Activated CD8-positive, alpha-beta memory T cell treated with anti-CD3 and anti-CD28 coated beads, Interleukin-2, amount 10 ng/mL, durations not matched to agents 7 days and 5 days (primary cell): ENCODE measurements at places on chromosomes 4 and X. TPM values are rescaled to one million over a fixed set of nuclear protein-coding genes. Genes with fewer than 3 reads are reported as not detected.

GAGE12E gene
- not detected for total RNA-seq

DNA sequence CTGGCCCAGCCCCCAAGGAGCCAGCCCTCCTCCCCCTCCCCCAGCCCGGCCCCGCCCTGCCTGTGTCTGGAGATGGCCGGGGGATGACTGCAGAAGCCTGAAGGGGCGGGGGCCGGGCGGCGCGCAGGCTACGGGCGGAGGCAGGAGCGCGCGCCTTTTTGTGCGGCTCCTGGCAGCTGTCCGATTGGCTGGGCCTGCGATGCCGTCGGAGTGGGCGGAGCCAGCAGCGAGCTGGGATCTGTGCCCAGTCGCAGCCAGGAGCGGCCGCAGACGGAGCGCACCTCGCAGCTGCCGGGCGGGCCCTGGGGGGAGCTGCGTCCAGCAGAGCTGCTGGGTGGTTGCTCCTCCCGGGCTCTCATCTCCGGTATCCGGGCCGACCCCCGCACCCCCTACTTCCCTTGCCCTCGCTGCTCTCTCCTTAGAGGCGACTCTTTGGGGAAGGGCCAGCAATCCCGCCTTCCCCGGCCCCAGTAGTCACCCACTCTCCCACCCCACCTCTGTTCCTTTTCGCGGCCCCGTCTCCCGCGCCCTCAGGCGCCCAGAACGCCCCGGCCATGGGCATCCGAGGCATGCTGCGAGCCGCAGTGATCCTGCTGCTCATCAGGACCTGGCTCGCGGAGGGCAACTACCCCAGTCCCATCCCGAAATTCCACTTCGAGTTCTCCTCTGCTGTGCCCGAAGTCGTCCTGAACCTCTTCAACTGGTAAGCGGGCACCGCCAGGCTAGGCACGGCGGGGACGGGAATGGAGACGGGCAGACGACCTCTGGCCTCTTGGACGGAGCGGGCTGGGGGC lies at the start of gene GABRQ:
GABRQ (plus strand) TSS at position 247 of the 794 bp plus-strand sequence; CDS start at position 555, 308 bp downstream.
- DNase-seq: no peak
- no peak within 1 kb of the TSS for H3K27ac ChIP-seq

DNA sequence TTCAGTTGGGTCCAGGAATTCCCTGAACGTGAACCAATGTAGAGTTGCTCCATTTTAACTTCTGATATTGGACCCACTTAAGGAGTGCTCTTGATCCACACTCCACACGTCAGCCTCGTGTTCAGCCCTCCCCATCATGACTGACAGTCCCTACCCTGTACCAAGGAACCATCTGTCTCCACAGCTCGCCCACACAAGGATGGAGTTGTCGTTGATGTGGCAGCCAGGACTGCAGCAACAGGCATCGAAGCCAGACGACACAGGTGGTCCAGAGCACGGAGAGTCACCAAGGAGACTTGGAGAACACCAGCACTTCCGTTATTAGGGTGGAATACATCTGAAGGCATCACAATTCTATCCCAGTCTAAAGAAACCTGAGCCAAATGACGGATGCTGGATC lies 472.1 kb upstream of the NR3C2 start:
- H3K4me3 ChIP-seq: no peak overlapping the region
- no peak for DNase-seq
- no peaks in the 10 kb centered on the region for H3K4me1 ChIP-seq
- H3K27me3 ChIP-seq: no peaks in the 10 kb centered on the region

GRCh38 chr4:113469926-113470325 lies 291.6 kb downstream of the CAMK2D start:
- H3K27me3 ChIP-seq: no peaks in the 10 kb centered on the region
- H3K4me3 ChIP-seq: no peak overlapping the region
- DNase-seq: no peak
- H3K4me1 ChIP-seq: peaks cover 22% of the 10 kb centered on the region
- no peak overlapping the region for H3K27ac ChIP-seq

FGF2 gene
- 0.09 TPM for total RNA-seq

DNA sequence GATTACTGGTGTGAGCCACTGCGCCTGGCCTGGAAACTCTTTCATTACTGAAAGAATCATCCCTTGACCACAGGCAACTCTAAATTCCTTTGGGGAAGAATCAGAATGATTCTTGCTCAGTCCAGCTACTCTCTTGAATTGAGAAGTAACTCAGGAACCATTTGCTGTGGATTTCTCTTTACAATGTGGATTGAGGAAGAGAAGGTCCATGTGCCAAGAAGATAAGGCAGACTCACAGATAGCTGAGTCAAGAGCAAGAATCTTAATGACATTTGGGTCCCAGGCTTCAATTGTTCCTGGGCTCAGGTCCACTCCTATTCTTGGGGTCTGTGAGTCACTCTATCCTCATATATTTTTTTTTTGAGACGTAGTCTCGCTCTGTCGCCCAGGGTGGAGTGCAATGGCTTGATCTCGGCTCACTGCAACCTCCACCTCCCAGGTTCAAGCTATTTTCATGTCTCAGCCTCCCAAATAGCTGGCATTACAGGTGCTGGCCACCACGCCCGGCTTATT lies 6.2 kb upstream of the MGARP start:
- H3K27me3 ChIP-seq: peaks cover 18% of the 10 kb centered on the region
- no peak overlapping the region for H3K27ac ChIP-seq
- no peak for DNase-seq
- no peak overlapping the region for H3K4me3 ChIP-seq

DNA sequence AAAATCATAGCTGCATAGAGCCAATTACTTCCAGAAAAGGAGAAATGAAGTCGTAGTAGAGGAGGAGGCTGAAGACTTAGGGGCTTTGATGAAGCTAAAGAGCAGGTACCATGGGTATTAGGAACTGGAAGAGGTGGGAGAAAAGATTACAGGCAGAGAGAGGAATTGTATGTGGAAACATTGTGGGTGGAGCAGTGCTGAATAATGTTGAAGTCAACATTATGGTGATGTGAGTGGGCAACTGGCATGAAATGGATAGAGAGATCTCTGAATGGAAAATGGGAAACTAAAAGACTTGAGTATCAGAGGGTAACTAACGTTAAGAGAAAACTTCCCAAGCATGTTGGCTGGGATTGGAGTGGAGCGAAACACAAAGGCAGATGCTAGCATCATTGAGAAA lies 92.5 kb downstream of the AREG start:
- no peak for DNase-seq
- H3K4me3 ChIP-seq: no peak overlapping the region
- no peak overlapping the region for H3K27ac ChIP-seq
- H3K4me1 ChIP-seq: no peaks in the 10 kb centered on the region

FAM241A gene
- total RNA-seq: 2.3 TPM

DNA sequence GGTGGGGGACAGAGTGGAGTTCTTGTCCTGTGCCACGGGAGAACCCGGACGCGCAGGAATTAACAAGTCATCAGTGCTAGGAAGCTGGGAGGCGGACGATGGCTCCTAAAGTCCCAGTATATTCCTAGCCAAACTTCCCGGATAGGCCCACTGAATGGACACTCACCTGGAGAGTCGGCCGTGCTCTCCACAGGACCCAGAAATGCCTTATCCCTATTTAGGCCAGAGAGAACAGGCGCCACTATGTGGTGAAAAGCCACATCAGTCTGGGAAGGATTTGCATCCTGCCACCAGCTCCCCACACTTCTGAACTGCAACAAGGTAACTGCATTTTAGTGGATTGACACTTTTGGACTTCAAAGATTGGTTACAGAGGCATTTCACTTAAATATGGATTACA lies 1.1 kb downstream of the CFAP299 start:
- no peak overlapping the region for H3K4me3 ChIP-seq
- H3K27me3 ChIP-seq: peaks cover 22% of the 10 kb centered on the region
- peaks cover 10% of the 10 kb centered on the region for H3K4me1 ChIP-seq
- no peaks in the 10 kb centered on the region for H3K36me3 ChIP-seq

DNA sequence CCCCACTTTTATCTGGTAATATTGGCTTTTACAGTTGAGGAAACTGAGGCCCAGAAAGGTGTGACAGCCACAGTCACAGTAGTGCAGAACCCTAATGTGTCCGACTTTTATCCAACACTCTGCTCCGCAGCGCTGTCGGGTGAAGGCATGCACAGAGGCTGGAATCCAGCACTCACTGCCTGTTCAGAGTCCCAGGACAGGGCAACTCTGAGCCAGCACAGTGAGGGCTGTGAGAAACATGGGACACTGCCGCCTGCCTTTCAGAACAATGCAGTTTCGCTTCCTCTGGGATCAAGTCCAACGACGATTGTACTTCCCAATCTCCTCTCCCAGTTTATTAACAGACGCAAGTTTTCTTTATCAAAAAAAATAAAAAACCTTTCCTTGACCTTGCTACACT lies 41.9 kb upstream of the PDGFRA start:
- no peak overlapping the region for H3K4me3 ChIP-seq
- no peaks in the 10 kb centered on the region for H3K4me1 ChIP-seq
- H3K27ac ChIP-seq: no peak overlapping the region
- H3K27me3 ChIP-seq: peaks cover 3% of the 10 kb centered on the region
- DNase-seq: no peak
- H3K36me3 ChIP-seq: no peaks in the 10 kb centered on the region

- H3K4me1 ChIP-seq: no peaks in the 10 kb centered on the region
- H3K27me3 ChIP-seq: peaks cover 11% of the 10 kb centered on the region
- no peak for DNase-seq
- no peaks in the 10 kb centered on the region for H3K36me3 ChIP-seq
- no peak overlapping the region for H3K4me3 ChIP-seq
Observed at GRCh38 chr4:68218044-68218443, 27.4 kb downstream of the TMPRSS11B start.

GLOD5 gene
- total RNA-seq: not detected

DNA sequence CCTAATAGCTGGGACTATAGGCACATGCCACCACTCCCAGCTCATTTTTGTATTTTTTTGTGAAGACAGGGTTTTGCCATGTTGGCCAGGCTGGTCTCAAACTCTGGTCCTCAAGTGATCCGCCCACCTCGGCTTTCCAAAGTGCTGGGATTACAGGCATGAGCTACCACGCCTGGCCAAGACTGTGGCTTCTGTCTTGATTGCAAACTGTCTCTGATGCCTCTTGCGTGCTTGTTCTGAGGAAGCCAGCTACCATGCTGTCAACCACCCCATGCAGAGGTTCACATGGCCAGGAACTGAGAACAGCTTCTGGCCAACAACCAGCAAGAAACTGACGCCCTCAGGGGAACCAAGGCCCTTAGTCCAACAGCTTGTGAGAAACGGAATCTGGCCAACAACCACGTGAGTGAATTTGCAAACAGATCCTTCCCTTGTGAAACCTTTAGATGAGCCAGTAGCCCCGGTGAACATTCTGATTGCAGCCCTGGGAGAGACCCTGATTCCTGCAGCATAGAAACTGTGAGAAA lies 71.2 kb downstream of the SUPT20HL2 start:
- no peak overlapping the region for H3K4me3 ChIP-seq
- DNase-seq: no peak
- H3K4me1 ChIP-seq: peaks cover 2% of the 10 kb centered on the region

DNA sequence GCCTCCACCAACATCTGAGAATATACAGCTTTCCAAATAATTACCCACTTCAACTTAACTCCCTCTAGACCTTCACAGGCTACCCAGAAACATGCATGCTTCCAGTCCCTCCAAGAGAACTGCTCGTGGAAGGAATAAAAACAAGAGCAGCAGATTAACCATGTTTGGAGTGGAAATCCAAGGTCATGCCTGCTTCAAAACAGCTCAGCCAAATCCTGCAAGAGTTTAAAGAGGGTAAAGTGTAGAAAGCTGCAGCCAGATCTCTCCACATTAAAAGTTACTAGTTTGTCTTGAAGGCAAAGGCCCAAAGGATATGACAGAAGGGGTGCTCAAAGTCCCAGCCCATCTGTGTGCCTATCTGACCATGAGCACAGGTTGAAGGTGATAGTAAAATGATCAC lies 139.3 kb downstream of the RNF150 start:
- H3K4me1 ChIP-seq: no peaks in the 10 kb centered on the region
- no peak overlapping the region for H3K4me3 ChIP-seq
- no peak overlapping the region for H3K27ac ChIP-seq

DNA sequence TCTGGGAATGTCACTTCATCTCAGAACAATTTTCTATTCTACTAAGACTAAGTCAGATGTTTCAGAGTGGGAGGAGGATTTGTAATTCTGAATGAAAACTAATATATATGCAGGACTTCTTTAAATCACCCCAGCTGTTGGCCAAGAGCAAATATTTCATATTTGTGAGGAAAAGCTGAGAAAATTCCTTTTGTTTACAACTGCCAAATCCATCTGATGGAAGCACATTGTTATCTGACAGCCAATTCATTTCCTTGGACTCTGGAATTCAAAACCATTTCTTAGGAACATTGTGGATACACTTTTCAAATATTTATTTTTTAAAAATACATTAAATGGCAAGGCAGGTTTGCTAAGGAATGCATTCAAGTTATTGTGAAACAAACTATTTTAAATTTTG lies 8.0 kb downstream of the SLIT2 start:
- no peak overlapping the region for H3K27ac ChIP-seq
- peaks cover 2% of the 10 kb centered on the region for H3K36me3 ChIP-seq
- no peak for DNase-seq
- H3K4me3 ChIP-seq: no peak overlapping the region

STATH gene
- total RNA-seq: not detected

GRCh38 chr4:22237155-22237751 lies 278.6 kb downstream of the ADGRA3 start:
- H3K36me3 ChIP-seq: no peaks in the 10 kb centered on the region
- H3K4me3 ChIP-seq: peak overlapping the region; percentile 15
- peak; percentile 45 for DNase-seq

DNA sequence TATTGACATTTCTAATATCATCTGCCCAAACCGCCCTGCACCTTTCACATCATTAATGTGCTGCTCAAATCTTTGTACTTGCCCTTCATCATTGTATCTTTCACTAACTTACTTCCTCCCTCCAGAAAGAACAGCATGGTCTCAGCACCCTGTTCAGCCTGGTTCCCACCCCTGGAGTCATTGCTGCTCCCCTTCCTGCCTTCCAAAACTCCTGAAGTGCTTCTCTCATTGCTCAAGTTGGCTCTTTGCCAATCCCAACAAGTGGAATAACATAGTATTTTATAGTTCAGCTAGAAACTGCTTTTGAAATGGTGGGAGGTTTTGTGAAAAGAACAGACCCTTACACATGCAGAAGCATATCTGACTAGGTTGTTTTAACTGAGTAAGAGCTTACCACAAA lies 14.0 kb upstream of the TTC29 start:
- H3K36me3 ChIP-seq: no peaks in the 10 kb centered on the region
- no peak overlapping the region for H3K4me3 ChIP-seq
- no peaks in the 10 kb centered on the region for H3K4me1 ChIP-seq
- no peak for DNase-seq
- peaks cover 20% of the 10 kb centered on the region for H3K27me3 ChIP-seq

- H3K27me3 ChIP-seq: no peaks in the 10 kb centered on the region
- H3K36me3 ChIP-seq: no peaks in the 10 kb centered on the region
- no peaks in the 10 kb centered on the region for H3K4me1 ChIP-seq
- no peak overlapping the region for H3K4me3 ChIP-seq
- DNase-seq: no peak
Observed at GRCh38 chr4:32855622-32856021, 2135.5 kb downstream of the PCDH7 start.
